Neural crest cell (in vitro differentiated cells): ENCODE measurements at places on chromosomes 7 and 10. TPM values are rescaled to one million over a fixed set of nuclear protein-coding genes. Genes with fewer than 3 reads are reported as not detected.

DNA sequence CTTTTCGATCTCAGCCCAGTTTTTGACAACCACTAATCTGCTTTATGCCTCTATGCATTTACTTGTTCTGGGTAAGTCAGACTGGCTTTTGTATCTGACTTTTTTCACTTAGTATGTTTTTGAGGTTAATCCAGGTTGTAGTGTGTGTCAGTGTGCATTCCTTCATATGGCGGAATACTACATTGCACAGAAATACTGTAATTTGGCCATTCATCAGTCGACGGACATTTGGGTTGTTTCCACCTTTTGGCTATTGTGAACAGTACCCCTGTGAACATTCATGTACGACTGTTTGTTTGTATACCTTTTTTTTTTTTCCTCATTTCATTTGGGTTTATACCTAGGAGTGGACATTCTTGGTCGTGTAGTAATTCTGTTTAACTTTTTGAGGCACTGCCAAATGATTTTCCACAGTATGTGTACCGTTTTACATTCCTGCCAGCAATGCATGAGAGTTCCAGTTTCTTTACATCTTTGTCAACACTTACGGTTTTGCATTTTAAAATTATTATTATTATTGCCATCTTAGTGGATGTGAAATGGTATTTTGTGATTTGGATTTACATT lies 57.4 kb downstream of the MKLN1 start:
- no peak for DNase-seq
- no peaks in the 10 kb centered on the region for H3K27me3 ChIP-seq
- H3K27ac ChIP-seq = no peak overlapping the region
- H3K4me1 ChIP-seq = peaks cover 6% of the 10 kb centered on the region
- peaks cover 6% of the 10 kb centered on the region for H3K36me3 ChIP-seq

- no peaks in the 10 kb centered on the region for H3K27me3 ChIP-seq
- no peak overlapping the region for H3K4me3 ChIP-seq
- H3K4me1 ChIP-seq = peaks cover 9% of the 10 kb centered on the region
Measured at GRCh38 chr7:162632-163297, 29.6 kb upstream of the FAM20C start.

GRCh38 chr10:48520184-48520506 lies 84.7 kb downstream of the ARHGAP22 start:
- peaks cover 15% of the 10 kb centered on the region for H3K27me3 ChIP-seq
- DNase-seq = no peak
- H3K36me3 ChIP-seq = peaks cover 3% of the 10 kb centered on the region
- H3K27ac ChIP-seq = peak overlapping the region; percentile 81
- H3K4me3 ChIP-seq = peak overlapping the region; percentile 18

DNA sequence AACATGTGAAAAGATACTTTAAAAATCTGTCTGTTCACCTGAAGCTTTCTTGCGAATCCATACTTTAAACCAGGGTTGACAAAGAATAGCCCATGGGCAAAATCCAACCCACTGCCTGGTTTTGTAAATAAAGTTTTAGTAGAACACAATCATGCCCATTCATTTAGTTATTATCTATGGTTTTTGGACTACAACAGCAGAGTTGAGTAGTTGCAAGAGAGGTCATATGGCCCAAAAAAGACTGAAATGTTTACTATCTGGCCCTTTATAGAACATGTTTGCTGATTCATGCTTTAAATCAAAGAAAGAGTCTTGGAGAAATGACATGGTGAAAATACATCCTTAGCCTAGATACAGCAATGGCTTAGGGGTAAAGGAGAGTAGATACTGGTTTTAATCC lies 356.2 kb downstream of the RNLS start:
- no peaks in the 10 kb centered on the region for H3K27me3 ChIP-seq
- no peak overlapping the region for H3K27ac ChIP-seq
- peaks cover 50% of the 10 kb centered on the region for H3K4me1 ChIP-seq
- DNase-seq = no peak

DNA sequence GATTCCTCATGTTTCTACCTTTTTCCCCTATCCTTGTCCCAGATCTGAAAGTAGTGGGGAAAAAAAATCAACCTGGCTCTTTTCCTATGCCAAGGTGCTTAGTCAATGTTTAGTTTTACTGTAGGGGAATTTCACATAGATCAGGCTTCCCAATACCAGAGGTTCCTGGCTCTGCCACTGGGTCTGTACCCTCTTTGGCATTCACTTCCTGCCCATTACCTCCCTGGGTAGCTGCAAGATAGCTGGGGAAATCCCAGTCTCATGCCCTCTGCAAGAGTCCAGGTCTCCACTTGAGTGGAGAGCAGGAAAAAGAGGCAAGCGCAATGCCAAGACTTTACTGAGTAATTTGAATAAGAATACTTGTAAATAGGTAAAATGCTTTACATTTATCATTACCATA lies 3.5 kb upstream of the BPGM start:
- peaks cover 40% of the 10 kb centered on the region for H3K27me3 ChIP-seq
- no peak for DNase-seq
- no peaks in the 10 kb centered on the region for H3K36me3 ChIP-seq
- no peak overlapping the region for H3K4me3 ChIP-seq
- H3K4me1 ChIP-seq = no peaks in the 10 kb centered on the region

- H3K36me3 ChIP-seq = peaks cover 9% of the 10 kb centered on the region
- DNase-seq = no peak
- peak overlapping the region; percentile 64 for H3K4me3 ChIP-seq
- H3K4me1 ChIP-seq = peaks cover 57% of the 10 kb centered on the region
- no peaks in the 10 kb centered on the region for H3K27me3 ChIP-seq
- no peak overlapping the region for H3K27ac ChIP-seq
Measured at GRCh38 chr10:102652170-102652916, 8.1 kb downstream of the TRIM8 start.

SLC16A12 gene
- not detected in 2 replicates for total RNA-seq

PCBD1 gene
- total RNA-seq = 38.2 and 38.3 TPM in 2 replicates

ACTL6B gene
- 2.4 and 3.1 TPM in 2 replicates for total RNA-seq
